Naive thymus-derived CD4-positive, alpha-beta T cell (primary cell): ENCODE measurements at places on chromosomes 7 and 10.

DNA sequence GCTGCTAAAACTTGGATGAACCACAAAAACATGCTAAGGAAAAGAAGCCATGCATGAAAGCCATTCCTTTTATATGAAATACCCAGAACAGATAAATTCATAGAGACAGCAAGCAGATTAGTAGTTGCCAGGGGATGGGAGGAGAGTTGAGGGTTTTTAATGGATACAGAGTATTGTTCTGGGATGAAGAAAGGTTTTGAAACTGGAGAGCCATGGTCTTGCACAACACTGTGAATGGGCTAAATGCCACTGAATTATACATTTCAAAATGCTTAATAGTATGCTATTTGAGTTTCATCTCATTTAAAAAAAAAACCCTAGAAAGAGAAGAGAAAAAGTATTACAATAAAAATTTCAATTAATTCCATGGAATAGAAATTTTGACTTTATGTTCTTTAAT, 154.3 kb downstream of the GNAT3 start:
- H3K4me1 ChIP-seq = no peaks in the 10 kb centered on the region
- H3K27ac ChIP-seq = no peak overlapping the region
- H3K4me3 ChIP-seq = no peak overlapping the region
- no peaks in the 10 kb centered on the region for H3K27me3 ChIP-seq

DNA sequence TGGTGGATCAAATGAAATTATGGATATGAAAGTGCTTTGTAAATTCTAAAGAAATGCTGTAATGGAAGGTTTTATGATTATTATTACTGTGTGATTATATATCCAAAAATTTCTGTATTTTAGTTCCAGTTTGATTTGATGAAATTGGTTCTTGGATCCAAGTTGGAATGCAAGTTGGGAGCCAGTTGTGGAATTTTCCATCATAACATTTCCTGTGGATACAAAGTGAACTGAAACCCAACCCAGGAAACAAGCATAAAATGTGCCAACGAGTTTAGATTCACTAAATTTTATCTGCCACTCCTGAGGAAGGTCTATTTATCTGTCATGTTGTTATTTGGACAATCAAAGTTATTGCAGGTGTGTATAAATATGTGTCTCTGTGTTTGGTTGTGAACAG, 131.4 kb upstream of the MDFIC start:
- no peak overlapping the region for H3K27ac ChIP-seq
- H3K36me3 ChIP-seq = no peaks in the 10 kb centered on the region
- no peaks in the 10 kb centered on the region for H3K4me1 ChIP-seq
- no peak overlapping the region for H3K4me3 ChIP-seq
- DNase-seq = no peak

DNA sequence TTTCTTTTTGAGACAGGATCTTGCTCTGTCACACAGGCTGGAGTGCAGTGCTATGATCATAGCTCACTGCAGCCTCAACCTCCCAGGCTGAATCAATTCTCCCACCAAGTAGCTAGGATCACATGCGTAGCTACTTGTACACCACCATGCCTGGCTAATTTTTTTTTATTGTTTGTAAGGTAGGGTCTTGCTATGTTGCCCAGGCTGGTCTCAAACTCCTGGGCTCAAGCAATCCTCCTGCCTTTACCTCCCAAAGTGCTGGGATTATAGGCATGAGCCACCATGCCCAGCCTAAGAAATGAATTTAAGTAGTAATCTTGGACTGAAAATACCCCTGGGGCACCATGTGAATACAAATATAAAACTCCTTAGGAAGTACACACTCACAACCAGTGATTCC, 5.8 kb downstream of the NUDT13 start:
- no peaks in the 10 kb centered on the region for H3K4me1 ChIP-seq
- H3K4me3 ChIP-seq = no peak overlapping the region
- H3K36me3 ChIP-seq = no peaks in the 10 kb centered on the region
- no peak for DNase-seq
- H3K27me3 ChIP-seq = no peaks in the 10 kb centered on the region

- peaks cover 38% of the 10 kb centered on the region for H3K4me1 ChIP-seq
- peak; percentile 39 for DNase-seq
- peaks cover 36% of the 10 kb centered on the region for H3K36me3 ChIP-seq
Observed at GRCh38 chr7:139043823-139044812, 8.3 kb upstream of the ZC3HAV1L start.

DNA sequence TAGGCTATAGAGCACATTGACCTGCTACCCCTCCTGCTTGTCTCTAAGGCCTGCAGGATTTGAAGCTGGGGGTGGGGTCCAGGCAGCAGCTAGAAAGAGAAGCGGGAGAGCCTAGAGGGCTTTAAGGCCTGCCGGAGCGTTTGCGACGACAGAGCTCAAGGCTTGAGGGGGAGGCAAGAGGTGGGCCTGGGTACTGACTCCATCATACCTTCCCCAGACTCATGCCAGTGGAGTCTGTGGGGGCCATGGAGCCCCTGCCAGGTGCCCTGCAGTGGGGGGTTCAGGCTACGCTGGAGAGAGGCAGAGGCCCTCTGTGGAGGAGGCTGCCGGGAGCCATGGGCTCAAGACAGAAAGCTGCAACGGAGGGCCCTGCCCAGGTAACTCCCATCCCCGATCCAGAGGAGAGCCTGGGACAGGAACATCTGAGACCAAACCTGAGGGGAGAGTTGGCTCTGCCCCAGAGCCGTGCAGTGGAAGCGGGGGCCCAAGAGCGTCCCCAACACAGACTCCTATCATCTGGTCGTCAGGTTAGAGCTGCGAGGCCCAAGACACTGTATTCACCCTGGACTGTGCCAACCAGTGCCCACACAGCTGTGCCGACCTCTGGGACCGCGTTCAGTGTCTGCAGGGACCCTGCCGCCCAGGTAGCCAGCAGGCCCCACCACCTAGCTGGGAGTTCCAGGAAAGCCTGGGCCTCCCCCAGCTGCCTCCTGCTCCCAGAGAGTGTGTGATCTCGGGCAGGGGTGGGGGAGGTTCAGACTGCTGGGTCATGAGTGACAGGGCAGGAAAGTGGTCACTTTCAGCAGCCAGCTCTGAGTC, 13.2 kb upstream of the ZNF862 start:
- no peaks in the 10 kb centered on the region for H3K27me3 ChIP-seq
- no peak overlapping the region for H3K4me3 ChIP-seq
- H3K4me1 ChIP-seq = no peaks in the 10 kb centered on the region
- H3K27ac ChIP-seq = no peak overlapping the region
